ENCODE measurements at places on chromosomes 4 and X.

- no peak for DNase-seq
These were observed 463.1 kb downstream of the PCDH7 start for GRCh38 chr4:31183256-31183655.

- DNase-seq, result no peak
These were observed 167.4 kb downstream of the GPC3 start for GRCh38 chrX:133818019-133818418.

DNA sequence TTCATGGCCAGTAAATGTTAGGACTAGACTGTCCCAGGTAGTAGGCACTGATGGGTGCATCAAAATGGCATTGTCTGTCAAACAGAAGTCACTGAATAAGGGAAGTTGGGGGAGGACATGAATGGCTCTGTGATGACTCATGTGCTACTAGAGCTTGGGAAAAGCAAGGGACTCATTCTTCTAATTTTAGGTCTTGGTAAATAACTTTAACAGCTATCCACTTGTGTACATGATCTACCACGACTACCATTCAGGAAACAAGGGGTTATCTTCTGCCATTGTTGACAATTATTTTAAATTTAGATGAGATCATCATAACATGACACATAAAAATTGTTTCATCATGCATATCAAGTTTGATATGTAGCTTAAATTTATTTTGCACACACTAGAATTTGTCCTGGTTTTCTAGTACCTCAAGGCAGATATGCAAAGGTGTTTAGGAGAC, 6.3 kb downstream of the AREG start:
- DNase-seq, result no peak

- DNase-seq, result no peak
These were observed 96.2 kb downstream of the RELL1 start for GRCh38 chr4:37590016-37590415.

- no peak for DNase-seq
These were observed 13.1 kb upstream of the AFF1 start for GRCh38 chr4:86921608-86922252.

DNA sequence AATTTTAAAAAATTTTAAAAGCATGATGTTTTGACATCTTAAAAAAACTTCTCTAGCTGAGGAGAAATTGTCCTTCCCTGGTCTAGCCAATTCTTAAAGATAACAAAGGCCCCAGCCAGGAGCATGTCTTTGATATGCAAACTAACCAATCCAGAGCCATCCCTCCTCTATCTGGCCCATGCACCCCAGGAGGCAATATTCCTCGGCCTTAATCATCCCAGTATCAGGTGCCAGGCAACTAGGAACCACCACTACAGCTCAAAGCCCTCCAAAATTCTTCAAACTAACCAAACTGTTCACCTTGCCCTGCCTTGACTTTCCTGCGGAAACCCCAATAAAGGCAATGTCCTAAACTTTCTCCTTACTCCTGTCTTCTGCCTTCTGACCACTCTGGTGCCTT, 97.8 kb upstream of the USP9X start:
- DNase-seq, result no peak

GRCh38 chr4:87498446-87498900, 30.7 kb downstream of the SPARCL1 start:
- no peak for DNase-seq

Measured in activated T-helper 1 cell treated with Interleukin-2 at 50 U/mL for 16 hours (primary cell).